ENCODE measurements at places on chromosomes 1 and 21.

- no peak for DNase-seq
Observed at GRCh38 chr1:104671684-104672353, 922.1 kb downstream of the AMY1C start.

- peak; percentile 4 for DNase-seq
Observed at GRCh38 chr1:76268341-76268740, 193.8 kb downstream of the ST6GALNAC3 start.

DNA sequence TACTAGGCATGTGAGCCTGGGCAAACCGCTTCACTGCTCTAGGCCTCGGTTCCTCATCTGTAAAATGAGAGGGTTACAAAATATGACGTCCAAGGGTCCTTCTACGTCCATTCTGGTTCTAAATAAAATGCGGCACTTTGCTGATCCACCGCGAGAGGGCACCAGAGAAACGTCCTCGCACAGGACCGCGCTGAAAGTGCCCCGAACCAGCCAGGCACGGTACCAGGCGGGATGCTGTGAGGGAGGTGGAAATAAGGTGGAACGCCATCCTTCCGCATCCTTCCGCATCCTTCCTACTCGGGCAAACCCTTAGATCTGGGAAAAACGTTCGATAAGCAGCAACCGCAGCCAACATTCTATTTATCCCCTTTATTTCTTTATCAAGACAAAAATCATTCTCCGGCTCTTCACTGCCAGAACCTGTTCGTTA lies 60.3 kb upstream of the KRTAP19-8 start:
- DNase-seq, result peak; percentile 57

GRCh38 chr1:44723496-44724295 lies 7.3 kb downstream of the RNU5D-1 start:
- DNase-seq, result no peak

DNA sequence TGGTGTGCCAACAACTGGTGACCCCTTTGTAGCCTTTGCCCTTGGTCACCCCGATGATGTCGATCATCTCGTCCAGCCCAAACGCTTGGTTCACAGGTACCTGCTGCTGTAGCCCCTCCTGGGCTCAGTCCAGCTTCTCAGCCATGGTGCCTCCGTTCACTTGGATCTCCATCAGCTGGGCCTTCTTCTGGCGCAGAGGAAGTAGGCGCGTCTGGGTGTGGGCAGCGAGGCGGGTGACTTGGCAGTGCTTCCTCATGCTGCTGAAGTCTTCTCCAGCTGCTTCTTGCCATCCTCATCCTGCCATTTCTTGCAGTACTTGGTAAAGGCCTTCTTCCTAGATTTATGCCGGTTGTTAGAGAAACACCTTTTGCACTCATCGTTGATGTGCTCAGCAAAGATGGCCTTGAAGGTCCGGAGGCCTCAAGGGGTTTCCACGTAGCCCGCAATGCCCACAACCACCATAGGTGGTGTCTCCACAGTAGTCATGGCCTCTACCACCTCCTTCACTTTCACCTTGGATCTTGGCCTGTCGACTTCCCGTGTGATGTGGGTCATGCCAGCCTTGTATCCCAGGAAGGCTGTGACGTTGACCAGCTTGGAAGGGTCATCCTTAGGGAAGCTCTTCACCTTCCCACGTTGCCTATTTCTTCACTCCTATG lies 13.0 kb downstream of the DOP1B start:
- DNase-seq, result no peak

GRCh38 chr1:41354956-41355355 lies 6.3 kb upstream of the FOXO6 start:
- no peak for DNase-seq

- no peak for DNase-seq
Observed at GRCh38 chr1:29519108-29519787, 282.9 kb downstream of the PTPRU start.

GRCh38 chr1:94411237-94411636 lies 7.0 kb upstream of the ABCD3 start:
- no peak for DNase-seq

DNA sequence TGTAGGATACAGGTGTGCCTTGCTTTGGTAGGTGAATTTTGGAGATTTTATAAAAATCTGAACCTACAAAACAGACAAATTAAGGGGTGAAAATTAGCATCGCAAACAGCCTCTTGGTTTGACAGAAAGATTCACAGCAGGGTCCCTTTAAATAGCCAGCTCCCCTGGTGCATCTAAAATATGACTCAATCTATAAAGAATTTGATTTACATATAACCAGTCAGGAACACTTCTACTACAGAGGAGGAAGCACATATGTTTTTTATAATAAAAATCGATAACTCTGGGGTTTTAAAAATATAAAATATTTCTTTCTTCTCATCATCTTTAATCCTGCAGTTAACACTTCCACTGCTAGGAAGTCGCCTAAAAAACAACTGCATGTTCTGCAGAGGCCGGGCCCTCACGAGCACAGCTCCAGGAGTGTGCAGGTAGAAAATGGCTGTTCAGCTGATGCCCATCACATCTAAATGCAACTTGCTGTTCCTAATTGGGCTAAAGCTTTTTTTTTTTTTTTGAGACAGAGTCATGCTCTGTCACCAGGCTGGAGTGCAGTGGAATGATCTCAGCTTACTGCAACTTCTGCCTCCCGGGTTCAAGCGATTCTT lies 203.4 kb downstream of the HS2ST1 start:
- peak; percentile 35 for DNase-seq

GRCh38 chr1:86756062-86756406 lies 51.7 kb downstream of the SH3GLB1 start:
- DNase-seq, result no peak

DNA sequence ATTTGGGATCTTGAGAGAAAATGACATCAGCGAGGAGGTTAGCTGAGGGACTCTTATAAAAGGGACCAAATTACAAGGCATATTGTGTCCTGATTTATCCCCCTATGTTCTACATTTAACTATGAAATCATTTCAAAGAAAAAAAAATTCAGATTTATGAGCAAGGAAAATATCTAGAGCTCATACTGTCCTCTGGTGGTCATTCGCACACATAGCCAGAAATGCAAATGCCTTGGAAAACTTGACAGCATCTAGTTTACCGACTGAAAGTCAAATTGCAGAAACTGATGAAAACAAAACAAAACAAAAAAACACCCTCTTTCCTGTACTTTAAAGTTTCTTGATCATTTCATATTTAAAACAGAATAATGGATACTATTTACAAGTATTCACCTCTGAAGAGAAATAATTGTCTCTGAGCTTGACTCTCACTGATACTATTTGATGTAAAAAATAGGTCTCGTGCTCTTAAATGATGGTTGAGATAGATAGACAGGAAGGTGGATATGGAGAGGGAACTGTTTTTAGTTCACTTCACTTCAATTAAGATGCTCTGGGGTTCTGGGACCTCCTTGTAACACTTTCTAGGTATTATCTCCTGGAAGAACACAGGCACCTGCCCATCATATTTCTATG lies 253.8 kb downstream of the PCP4 start:
- DNase-seq, result peak; percentile 11

DNA sequence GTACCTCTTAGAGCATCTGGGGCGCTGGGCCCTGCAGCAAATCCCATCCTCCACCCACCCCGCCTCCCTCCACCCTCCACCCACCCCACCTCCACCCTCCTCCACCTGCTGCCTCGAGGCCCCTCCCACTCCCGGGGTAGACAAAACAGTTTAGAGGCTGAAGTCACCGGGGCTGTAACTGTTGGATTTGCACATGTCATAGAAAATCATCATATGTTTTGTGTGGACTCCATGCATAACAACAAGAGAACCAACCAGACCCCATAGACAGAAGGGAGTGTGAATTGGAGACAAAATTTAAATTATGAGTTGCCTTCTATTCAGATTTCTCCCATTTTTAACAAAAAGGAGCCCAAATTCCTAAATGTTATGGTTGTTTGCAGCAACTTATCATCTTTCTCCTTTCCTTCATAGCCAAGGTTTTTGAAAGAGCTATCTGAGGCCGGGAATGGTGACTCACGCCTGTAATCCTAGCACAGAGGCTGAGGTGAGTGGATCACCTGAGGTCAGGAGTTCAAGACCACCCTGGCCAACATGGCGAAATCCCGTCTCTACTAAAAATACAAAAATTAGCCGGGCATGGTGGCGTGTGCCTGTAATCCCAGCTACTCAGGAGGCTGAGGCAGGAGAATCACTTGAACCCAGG lies 28.2 kb upstream of the LGALS8 start:
- peak; percentile 35 for DNase-seq

DNA sequence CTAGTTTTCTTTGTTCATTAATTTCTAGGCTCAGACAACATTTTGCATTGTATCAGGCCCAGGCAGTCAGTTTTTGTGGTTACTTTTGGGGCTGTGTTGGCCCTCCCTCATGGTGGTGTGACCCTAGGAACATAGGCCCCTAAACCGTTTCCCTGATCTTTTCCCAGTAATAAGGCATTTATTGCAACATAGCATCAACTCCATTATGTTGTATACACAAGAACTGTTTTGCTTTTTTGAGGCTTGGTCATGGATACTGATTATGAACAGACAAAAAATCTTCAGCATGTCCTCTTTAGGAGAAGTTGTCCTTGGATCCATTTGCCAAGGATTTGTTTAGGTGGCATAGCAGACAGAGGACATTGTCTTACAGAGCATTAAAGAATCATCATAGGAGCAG lies 10.3 kb downstream of the B3GALT2 start:
- no peak for DNase-seq

DNA sequence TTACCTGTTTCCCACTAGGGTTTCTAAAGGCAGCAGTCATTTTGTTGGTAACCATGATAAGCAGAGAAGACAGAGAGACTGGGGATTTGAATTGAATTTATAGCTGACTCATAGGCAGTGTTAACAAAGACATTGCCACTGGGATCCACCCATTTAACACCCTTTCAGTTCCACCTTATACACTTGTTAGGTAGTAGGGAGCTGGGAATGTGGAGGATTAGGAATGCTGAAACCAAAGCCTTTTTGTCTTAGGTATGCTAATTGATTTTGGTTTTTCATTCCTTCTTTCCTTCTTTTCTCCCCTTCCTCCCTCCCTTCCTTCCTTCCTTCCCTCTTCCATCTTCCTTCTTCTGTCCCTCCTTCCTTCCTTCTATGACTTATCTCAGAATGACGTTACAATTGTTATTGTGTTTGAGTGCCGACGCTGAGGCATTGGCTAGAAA lies 7.5 kb upstream of the EVI5 start:
- DNase-seq, result peak; percentile 28

DNA sequence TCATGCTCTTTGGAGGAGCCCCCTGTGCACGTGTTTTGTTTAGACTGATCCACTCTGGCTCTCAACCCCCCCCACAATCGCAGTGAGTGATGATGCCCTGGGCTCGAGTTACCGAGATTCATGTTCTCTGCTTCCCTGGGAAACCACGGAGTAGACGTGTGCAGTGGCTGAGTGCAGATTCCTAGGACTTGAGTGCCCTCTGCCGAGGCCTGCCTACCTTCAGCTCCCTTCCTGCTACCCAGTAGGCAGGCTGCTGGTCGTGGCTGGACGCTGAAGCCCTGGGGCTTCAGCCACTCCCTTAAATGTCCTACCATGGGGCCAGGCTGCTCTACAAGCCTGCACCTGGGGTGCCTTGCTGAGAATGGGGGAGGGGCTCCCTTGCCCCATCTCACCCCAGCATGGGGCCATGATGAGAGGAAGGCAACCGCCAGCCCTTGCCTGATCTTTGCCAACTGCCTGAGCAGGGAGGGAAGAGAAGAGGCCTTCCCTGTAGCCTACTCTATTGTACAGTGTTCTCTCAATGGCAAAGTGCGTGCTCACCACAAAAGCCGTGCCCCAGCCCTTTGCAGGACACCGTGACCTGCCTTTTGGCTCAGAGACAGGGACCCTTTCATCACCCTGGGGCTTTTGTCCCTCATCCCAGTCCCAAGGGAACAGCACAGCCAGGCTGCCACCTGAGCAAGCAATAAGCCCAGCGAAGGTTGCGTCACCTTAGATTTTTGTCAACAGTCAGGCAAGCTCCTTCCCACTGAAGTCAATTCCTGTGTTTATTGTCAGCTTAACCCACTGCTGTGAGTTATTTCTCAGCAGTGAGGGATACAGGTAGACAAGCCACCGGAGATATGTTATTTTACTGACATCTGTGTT lies 4.1 kb upstream of the GRIK3 start:
- DNase-seq, result no peak

GRCh38 chr1:52159033-52159789 lies 17.3 kb downstream of the ZFYVE9 start:
- DNase-seq, result peak; percentile 38

- no peak for DNase-seq
Observed at GRCh38 chr1:207035877-207036551, 3.5 kb upstream of the C1orf116 start.

GRCh38 chr1:154334079-154335024 lies 9.0 kb downstream of the ATP8B2 start:
- DNase-seq, result peak; percentile 39

- no peak for DNase-seq
Observed at GRCh38 chr1:208117826-208118225, 126.4 kb downstream of the PLXNA2 start.

DNA sequence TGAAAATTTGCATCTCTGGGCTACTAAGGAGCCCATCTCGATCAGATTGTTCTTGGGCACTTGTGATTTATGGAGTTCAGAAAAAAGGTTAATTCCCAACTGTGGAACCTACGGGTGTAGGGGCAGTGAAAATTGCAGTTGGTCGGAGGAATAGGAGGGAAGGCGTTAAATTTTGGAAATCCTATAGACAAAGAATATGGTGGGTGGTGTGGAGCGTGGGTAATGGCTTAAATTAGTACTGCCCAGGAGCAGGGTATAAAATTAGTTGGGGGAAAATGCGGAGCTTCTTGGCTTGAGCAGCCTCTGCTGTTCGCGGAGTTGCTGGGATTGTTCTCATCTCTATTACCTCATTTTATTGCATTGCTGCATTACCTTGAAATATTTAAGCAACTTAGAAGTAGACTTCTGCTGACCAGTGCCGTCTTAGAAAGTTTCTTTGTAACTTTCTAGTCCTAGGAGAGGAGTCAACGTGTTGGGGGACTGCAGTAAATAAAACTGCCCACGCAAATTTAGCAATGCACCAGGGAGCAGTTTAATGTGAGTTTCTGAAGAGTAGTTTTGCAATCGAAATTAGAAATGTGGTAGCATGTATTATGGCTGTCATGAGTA lies 514 bp downstream of the S1PR1 start:
- peak; percentile 88 for DNase-seq

- DNase-seq, result peak; percentile 74
Observed at GRCh38 chr1:32266921-32267591, 16.0 kb downstream of the LCK start.

DNA sequence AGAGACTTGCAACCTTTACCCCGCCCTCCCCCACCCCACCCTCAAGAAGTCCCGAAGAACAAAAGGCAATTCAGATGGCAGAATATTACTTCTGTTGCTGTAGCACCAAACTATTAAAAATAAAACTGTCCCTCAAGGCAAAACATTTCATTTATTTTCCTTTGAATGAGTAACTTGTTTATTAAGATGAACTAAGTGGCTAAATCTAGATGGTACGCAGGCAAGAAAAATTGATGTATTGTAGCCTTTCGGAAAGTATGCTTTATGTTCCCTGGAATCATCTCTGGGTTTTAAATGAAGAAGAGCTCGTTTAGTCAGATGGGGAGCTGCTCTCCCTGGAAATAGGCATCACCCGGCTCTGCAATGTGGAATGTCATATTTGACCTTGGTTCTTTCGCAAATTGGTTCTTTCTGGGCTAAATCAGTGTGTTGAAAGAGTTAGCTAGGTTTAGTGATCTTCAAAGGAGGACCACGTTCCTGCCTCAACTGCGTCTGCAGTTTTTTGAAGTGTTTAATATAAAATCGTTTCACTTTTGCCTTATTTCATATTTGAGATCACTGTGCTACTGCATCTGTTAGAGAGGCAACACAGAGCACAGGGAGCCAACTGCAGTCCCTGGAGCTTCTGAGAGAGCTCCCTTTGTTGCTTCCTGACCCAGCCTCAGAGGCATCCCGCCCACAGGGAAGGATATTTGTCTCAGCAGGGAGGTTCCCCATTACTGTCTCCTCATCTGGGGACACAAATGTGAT lies 61.8 kb downstream of the KIF26B start:
- peak; percentile 8 for DNase-seq

Measured in iris pigment epithelial cell (primary cell).